ENCODE measurements at places on chromosomes 2 and 18. TPM values are rescaled to one million over a fixed set of nuclear protein-coding genes. Genes with fewer than 3 reads are reported as not detected.
A peak's percentile ranks its signal among the peaks of the same experiment; 100 is the strongest.

DNA sequence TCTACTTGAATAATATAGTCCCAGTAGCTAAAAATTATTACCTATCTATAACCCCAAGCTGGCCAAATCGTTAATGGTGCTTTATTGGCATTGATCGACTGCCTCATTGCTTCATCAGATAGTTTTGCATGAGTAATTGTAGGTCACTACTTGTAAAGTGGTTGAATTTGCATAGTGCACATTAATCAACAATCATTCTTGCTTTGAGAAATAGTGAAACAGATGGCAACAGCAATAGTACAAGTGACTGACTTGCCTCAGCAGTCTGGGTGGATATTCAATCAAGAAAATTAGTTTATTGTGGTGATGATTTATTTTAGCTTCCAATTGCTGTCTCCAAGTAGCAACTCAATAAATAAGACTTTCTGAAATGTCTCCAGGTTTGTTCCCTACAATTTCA is 117.8 kb upstream of the NRXN1 start:
- no peak for DNase-seq

- DNase-seq = peak; percentile 54
These were observed 4.3 kb upstream of the TFCP2L1 start for GRCh38 chr2:121289271-121289670.

- DNase-seq = no peak
These were observed 42.0 kb downstream of the OXER1 start for GRCh38 chr2:42721898-42722297.

- DNase-seq = peak; percentile 57
These were observed 23.0 kb upstream of the RHOB start for GRCh38 chr2:20423847-20424246.

DNA sequence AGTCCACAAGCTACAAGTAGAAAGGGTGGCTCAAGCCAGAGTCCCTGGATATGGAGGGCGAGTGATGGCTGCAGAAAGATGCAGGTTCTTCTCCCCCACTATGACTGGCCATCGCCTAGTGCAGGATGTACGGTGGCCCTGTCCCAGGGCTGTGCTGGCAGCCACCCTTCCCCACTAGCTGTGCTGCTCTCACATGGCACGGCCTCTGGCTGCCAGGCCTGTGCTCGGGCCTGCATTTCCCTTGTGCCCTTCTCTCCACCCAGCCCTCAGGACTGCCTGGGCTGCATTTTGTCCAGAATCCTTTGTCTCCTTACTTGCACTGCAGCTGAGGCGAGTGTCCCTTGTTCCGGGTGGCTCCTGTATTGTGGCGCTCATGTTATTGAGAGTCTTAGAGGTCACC is 1.6 kb upstream of the RAMP1 start:
- no peak for DNase-seq

ZEB2 gene
- 91.7 TPM for total RNA-seq
